ENCODE measurements at places on chromosomes 12 and 14. TPM values are rescaled to one million over a fixed set of nuclear protein-coding genes. Genes with fewer than 3 reads are reported as not detected.

The TMPRSS12 gene
- total RNA-seq = not detected

The ACSS3 gene
- 34.4 TPM for total RNA-seq

The TSHR gene
- total RNA-seq = 551 TPM

The TPH2 gene
- total RNA-seq = not detected

The ASPG gene
- 7.5 TPM for total RNA-seq

The CAPZA3 gene
- not detected for total RNA-seq

The SLCO1C1 gene
- 1.3 TPM for total RNA-seq

The ETFRF1 gene
- total RNA-seq = 74.4 TPM

The ADAMTS20 gene
- not detected for total RNA-seq
